Naive thymus-derived CD8-positive, alpha-beta T cell (primary cell): ENCODE measurements at places on chromosomes 2 and 18. TPM values are rescaled to one million over a fixed set of nuclear protein-coding genes. Genes with fewer than 3 reads are reported as not detected.

ALLC gene
- not detected for total RNA-seq

CENPA gene
- total RNA-seq = 0.44 TPM

GRCh38 chr2:67833632-67834031 lies 229.2 kb downstream of the C1D start:
- no peak for DNase-seq

GRCh38 chr18:42052122-42052708 lies 97.2 kb downstream of the PIK3C3 start:
- DNase-seq = no peak

GRCh38 chr2:23446916-23447315 lies 61.9 kb downstream of the KLHL29 start:
- DNase-seq = no peak

GRCh38 chr2:214742119-214742518 lies 67.4 kb downstream of the BARD1 start:
- no peak for DNase-seq
